ENCODE measurements at places on chromosomes 5 and 9.

DNA sequence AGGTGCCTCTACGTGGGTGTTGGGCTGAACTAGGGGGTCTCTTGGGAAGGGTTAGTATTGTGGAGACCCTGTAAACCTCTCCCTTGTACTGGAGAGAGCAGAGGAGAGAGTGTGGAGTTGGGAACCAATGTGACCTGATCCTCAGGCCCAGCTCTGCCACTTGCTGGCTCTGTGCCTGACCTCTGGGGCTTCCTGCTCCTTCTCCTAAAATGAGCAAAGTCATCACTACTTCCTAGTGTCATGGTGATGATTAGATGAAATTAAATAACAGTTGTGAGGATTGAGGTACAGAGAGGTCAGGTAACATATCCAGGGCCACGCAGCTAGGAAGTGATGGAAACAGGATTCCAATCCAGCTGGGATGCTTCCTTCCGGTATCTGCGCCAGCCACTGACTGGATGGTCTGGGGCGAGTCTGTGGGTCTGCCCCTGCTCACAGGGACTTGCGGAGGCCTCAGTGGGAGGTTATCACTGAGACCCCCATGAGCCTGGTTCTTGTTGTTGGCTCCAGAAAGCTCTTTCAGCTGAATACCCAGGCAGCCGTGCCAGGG lies 9.2 kb downstream of the GALNT10 start:
- no peak for DNase-seq

DNA sequence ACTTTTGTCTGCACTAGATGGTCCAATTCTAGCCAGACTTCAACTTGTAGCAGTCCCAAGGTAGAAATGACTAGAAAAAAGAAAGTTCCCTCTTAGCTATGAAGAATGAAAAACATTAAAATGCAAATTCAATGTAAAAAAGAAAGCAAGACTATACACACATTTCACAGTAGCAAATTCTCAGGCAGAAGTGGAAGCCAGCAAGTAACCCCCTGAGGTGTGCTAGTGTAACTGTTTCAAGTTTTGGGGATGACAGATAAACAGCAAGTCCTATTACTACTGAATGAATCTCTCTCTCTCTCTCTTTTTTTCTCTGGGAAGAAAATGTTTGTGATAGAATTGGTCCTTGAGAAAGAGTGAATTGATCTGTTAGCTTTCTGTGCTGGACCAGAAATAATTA lies 185.6 kb downstream of the EFNA5 start:
- no peak for DNase-seq

DNA sequence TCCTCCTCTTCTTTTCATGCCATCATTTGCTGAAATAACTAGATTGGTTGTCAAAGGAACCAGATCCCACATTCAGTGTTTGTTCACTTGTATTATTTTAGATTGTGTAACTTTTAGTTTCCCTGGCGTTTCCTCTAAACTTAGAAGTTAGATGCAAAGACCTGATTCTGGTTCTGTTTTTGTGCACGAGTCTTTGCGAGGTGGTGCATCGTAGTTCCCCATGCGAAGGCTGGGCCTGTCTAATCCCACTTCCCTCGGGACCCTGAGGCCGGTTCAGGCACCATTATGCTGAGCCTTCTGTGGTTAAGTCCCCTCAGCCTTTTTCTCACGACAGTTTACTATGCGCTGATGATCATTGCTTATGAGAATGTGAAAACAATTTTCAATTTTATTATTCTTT lies 219.1 kb upstream of the OTULINL start:
- no peak for DNase-seq

- no peak for DNase-seq
Measured at GRCh38 chr5:11620172-11620571, 284.1 kb downstream of the CTNND2 start.

DNA sequence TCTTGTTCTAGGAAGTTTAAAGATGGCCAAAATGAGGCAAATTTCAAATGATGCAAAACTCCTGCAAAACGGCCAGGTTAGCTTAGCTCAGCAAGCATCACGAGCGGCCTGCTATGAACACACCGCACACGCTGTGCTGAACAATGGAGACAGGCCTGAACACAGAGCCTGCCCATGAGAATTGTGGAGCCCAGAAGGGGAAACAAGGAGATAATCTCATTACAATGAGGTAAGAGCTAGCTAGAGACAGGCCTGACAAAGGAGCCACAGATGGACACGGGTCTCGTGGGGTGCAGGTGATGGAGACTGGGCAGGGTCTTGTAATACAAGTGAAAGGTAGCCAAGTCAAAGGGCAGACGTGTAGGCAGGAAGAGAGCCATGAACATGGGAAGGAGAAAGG lies 50.2 kb downstream of the PSMB7 start:
- no peak for DNase-seq

- DNase-seq = peak; percentile 55
Measured at GRCh38 chr5:120550358-120550757, 86.3 kb downstream of the PRR16 start.

DNA sequence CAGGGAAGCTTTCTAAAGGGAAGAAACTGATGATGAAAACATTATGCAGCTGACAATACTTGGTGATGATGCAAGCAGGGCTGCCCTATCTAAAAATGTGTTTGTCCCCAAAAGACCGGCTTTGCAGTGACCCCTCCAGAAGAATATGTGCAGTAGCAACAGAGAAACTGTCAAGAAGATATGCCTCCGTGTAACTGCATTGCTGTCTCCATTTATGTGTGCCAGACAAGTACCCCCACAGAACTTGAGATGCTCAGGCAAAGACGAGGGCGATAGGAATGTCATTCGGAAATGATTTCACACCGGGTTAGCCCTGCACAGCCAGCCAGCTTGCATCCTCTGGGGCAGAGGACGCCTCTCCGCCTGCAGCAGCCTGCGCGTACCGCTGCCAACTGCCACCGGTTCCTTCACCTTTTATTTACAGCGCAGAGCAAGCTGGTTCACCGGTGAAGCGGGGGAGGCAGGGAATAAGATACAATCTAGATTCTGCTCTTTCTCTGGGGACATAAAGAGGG lies 2.0 kb downstream of the GABBR2 start:
- peak; percentile 75 for DNase-seq

- DNase-seq = no peak
Measured at GRCh38 chr9:137307255-137308056, 5.4 kb upstream of the NRARP start.

- DNase-seq = no peak
Measured at GRCh38 chr9:88268886-88269285, 119.4 kb upstream of the SPIN1 start.

DNA sequence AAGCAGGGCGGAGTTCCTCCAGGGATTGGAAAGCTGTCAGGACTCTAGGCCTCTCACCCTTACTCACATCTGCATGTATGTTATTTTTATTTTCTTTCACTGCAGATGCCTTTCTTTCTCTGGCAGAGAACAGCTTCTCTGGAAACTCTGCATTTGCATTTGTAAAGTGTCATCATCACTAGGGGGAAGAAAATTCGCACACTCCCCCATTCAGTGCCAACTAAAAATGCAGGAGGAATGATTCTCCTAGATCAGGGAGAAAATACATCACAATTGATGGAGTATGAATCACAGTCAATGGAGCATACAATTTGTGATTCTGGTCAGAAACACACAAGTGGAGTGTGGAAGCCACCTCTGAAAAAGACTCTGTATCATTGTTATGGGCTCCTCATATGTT lies 351.4 kb upstream of the FTMT start:
- DNase-seq = no peak

- DNase-seq = no peak
Measured at GRCh38 chr5:132451387-132451786, 39.2 kb downstream of the IRF1 start.

GRCh38 chr5:57494104-57495098 lies 11.8 kb upstream of the ACTBL2 start:
- DNase-seq = peak; percentile 98

DNA sequence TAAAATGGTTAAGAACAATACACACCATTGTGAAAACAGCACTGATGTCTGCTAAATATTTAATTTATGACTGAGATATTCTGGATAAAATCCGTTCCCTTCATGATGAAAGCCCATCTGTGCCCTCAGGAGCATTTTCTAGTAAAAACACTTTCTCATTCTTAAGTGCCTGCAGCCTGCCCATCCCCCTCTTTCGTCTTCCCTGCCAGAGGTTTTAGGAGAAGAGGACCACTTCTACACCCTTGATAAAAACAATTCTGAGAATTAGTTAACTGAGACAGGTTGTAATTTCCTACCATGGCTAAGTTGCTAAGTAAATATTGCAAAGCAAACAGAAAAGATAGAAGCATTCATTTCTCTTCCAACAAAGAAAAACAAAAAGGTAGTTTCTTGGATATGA lies 272.6 kb downstream of the ATPSCKMT start:
- DNase-seq = no peak

GRCh38 chr5:56145511-56145910 lies 87.6 kb downstream of the ANKRD55 start:
- no peak for DNase-seq

DNA sequence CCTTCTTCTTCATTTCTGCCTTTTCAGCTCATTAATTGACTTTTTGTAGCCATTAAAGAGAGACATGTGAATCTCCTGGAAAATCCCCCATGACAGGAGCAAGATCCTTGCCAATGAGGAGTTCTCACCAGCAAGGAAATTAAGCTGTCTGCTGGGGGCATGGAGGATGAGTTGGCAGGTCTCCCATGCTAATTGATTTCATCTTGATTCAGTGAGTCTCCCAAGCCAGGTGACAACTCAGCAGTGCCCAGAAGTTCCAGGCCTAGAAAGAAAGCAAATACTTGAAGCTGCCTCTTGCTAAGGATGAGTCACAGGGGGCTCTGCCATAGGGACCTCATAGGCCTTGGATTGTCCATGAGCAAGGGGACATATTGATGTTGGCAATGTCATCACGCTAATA lies 30.0 kb upstream of the ADRA1B start:
- DNase-seq = no peak

Measured in GM23248 (cell line).